ENCODE measurements at places on chromosomes 11 and 22. TPM values are rescaled to one million over a fixed set of nuclear protein-coding genes. Genes with fewer than 3 reads are reported as not detected.

GLYATL1 gene
- total RNA-seq = 0.34 TPM

MFRP gene
- not detected for total RNA-seq

SLC6A5 gene
- total RNA-seq = not detected

DNA sequence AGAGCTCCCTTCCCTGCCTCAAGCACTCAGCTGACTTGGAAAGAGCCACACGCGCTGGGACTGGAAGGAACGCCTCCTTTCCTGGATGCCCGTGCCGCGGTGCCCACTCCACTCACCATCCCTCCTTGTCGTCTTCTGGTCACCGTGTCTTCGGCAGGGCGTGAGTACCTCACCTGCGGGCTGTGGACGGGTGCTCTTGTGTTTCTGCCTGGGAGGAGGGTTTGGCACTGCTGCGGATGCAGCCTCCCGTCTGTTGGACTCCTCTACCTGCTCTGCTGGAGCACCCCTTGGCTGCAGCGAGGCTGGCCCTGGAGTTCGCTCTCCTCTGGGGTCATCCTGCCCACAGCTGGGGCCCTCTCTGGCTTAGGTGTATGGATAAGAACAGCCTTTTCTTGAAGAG is 612.7 kb downstream of the BRD1 start:
- H3K27ac ChIP-seq = no peak overlapping the region
- DNase-seq = peak; percentile 29
- no peak overlapping the region for H3K4me3 ChIP-seq
- H3K36me3 ChIP-seq = no peaks in the 10 kb centered on the region
- H3K27me3 ChIP-seq = no peaks in the 10 kb centered on the region
- no peaks in the 10 kb centered on the region for H3K4me1 ChIP-seq

- no peak overlapping the region for H3K27ac ChIP-seq
- no peak overlapping the region for H3K4me3 ChIP-seq
- DNase-seq = no peak
- H3K4me1 ChIP-seq = no peaks in the 10 kb centered on the region
Measured at GRCh38 chr11:42253156-42253555, 793.7 kb upstream of the LRRC4C start.

- H3K36me3 ChIP-seq = no peaks in the 10 kb centered on the region
- no peak for DNase-seq
- H3K4me3 ChIP-seq = no peak overlapping the region
Measured at GRCh38 chr11:70885281-70886231, 366.8 kb downstream of the SHANK2 start.

- no peaks in the 10 kb centered on the region for H3K27me3 ChIP-seq
- H3K36me3 ChIP-seq = no peaks in the 10 kb centered on the region
- no peak overlapping the region for H3K27ac ChIP-seq
- no peak for DNase-seq
- H3K4me3 ChIP-seq = no peak overlapping the region
- H3K4me1 ChIP-seq = no peaks in the 10 kb centered on the region
Measured at GRCh38 chr11:37502202-37502601, 904.2 kb upstream of the RAG2 start.

GRCh38 chr11:15213471-15214231 is 98.9 kb downstream of the INSC start:
- H3K4me3 ChIP-seq = no peak overlapping the region
- H3K4me1 ChIP-seq = no peaks in the 10 kb centered on the region
- no peaks in the 10 kb centered on the region for H3K36me3 ChIP-seq

- DNase-seq = no peak
- H3K36me3 ChIP-seq = no peaks in the 10 kb centered on the region
Measured at GRCh38 chr11:100918551-100919500, 210.8 kb downstream of the PGR start.

GRCh38 chr11:46114961-46115360 is 6.3 kb downstream of the PHF21A start:
- H3K36me3 ChIP-seq = no peaks in the 10 kb centered on the region
- peaks cover 47% of the 10 kb centered on the region for H3K4me1 ChIP-seq
- no peak overlapping the region for H3K27ac ChIP-seq

- DNase-seq = no peak
- H3K27me3 ChIP-seq = peaks cover 4% of the 10 kb centered on the region
- H3K36me3 ChIP-seq = no peaks in the 10 kb centered on the region
- no peak overlapping the region for H3K4me3 ChIP-seq
- no peak overlapping the region for H3K27ac ChIP-seq
Measured at GRCh38 chr22:26199665-26200064, 30.4 kb downstream of the SEZ6L start.

GRCh38 chr11:78311702-78312371 is 105.8 kb downstream of the GAB2 start:
- DNase-seq = no peak
- H3K4me1 ChIP-seq = peaks cover 14% of the 10 kb centered on the region
- H3K4me3 ChIP-seq = no peak overlapping the region
- H3K36me3 ChIP-seq = no peaks in the 10 kb centered on the region
